Fibroblast of the conjunctiva (primary cell): ENCODE measurements at places on chromosomes 7 and 10.

DNA sequence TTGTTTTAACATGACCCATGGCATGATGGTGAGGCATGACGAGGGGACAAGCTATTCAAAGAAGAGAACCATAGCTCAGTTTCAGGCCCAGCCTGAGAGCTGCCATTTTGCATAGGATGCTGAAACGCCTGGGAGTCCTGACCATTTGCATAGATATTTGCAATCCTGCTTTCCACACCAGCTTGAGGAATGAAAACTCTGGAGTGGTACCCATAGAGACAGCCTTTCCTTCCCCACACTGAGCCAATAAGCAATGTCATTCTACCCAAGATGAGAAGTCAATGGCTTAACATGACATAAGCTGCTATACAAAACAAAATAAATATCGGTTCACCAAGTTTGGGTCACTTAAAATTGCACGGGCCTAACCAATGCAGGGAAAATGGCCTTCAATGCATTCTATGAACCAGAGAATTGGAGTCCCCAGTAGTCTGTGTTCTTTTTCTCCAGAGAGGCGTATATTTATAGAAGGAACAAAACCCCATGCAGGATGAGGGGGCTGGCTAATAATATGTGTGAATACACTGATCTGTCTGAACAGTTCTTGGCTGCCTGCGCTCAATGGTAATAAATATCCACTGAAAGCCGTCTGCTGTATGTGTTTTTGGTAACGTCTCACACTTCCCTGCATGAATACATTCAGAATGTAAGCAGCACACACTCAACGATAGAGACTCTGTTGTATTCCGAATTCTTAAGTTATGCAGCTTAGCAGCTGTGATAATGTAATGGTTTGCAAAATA lies 329.3 kb downstream of the FRMD4A start:
- no peak for DNase-seq

- no peak for DNase-seq
These were observed 27.6 kb upstream of the PIK3AP1 start for GRCh38 chr10:96747734-96748550.

DNA sequence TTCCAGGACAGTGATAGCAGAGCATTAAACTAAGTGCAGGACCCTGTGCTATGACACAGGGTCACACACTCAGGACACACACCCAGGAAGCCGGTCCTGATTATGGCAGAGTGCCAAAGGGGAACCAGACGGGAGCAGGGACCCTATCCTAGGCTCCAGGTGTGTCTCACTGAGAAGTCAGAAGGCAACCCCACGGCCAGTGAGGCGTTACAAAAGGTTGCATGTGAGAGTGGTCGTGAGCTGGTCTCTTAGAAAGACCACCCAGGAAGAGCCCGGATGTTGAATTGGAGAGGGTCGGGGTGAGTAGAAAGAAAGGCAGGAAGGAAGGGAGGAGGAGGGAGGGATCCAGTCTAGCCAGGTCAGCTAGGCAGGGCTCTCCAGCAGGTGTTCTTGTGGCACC lies 31.0 kb downstream of the FRMPD2 start:
- no peak for DNase-seq

GRCh38 chr10:100071529-100071928 lies 10.1 kb downstream of the CPN1 start:
- no peak for DNase-seq

- DNase-seq: no peak
These were observed 80.9 kb downstream of the NT5C2 start for GRCh38 chr10:103111918-103112877.

- DNase-seq: no peak
These were observed 16.3 kb downstream of the CYP2W1 start for GRCh38 chr7:999149-999879.

DNA sequence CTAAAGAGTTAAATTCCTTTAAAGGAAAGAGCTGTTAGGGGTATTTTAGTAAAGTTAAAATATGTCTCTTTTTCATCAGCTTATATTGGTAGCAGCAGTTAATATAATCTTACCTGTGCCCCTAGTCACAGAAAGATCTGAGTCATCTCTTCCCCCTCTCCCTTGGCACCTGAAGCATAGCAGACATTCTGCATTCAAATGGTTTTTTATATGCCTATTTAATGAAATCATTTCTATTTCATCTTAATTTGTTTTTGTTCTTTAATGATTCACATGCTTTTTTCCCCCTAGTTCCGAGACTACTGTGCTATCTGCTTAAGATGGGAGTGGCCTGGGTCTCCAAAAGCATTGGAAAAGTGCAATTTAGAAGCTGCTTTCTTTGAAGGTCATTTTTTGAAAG lies 33.3 kb downstream of the FHIP2A start:
- no peak for DNase-seq

- DNase-seq: peak; percentile 55
These were observed 101.2 kb upstream of the KLF6 start for GRCh38 chr10:3886191-3886590.

DNA sequence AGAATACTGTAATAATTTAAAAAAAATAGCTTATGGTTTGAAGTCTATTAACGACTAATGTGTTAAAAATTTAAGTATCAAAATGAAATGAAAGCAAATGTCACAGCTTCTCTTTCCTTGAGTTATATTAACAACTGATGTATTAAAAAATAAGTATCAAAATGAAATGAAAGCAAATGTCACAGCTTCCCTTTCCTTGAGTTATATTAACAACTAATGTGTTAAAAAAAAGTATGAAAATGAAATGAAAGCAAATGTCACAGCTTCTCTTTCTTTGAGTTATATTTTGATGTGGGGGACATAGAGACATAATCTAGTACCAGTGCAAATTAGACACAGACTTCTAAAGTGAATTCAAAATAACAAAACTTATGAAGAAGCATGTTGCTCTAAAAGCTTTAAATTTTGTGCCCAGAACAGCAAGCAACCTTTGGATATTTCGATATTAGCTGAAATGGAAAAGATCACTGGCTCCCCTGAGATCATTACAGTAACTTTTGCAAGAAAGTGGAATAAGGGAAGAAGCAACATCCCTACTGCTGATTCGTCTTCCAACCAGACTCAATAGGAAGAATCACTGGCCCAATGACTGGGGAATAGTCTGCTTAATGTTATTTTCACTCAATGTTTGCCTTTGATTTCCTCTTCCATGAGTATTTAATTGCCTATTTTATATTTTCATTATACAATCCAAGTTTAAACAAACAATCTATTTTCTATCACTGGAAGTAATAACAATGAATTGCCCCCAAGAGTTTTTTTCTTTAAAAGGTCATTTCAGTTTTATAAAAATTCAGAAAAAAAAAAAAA lies 8.0 kb downstream of the SKAP2 start:
- DNase-seq: no peak

DNA sequence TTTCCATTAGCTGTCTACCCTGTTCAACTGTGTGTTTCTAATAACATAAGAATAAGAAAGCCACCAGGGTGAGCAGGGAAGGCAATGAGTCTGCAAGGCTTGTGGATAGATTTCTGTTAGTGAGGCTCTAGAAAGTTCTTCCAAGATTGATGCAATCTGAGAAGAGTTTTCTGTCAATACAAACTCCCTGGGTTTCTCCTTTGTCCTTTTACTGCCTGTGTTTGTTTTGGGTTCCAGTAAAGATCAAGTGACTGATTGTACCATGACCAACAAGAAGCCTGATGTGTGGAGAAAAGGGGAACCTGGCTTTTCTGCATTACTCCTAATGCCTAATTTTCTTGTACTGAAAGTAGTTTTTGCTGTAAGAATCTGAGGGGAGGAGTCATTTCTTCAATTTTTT lies 139.9 kb downstream of the CFTR start:
- DNase-seq: no peak

DNA sequence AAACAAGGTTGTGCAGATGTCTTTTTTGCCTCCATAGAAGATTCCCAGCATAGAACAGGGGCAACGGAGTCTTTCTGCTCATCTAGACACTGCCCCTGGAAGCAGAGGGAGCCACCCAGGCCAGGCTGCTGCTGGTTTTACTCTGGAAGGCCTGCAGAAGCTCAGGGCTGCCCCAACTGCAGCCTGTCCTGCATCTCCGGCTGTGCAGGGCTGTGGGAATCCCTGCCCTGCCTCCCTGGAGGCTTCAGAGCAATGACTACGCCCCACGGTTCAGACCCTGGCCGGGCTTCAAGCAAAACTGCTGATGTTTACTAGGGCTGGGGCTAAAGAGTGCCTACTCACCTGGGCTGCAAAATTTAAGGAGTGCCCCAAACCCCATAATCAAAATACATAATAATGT lies 43.9 kb downstream of the GHRHR start:
- DNase-seq: no peak

DNA sequence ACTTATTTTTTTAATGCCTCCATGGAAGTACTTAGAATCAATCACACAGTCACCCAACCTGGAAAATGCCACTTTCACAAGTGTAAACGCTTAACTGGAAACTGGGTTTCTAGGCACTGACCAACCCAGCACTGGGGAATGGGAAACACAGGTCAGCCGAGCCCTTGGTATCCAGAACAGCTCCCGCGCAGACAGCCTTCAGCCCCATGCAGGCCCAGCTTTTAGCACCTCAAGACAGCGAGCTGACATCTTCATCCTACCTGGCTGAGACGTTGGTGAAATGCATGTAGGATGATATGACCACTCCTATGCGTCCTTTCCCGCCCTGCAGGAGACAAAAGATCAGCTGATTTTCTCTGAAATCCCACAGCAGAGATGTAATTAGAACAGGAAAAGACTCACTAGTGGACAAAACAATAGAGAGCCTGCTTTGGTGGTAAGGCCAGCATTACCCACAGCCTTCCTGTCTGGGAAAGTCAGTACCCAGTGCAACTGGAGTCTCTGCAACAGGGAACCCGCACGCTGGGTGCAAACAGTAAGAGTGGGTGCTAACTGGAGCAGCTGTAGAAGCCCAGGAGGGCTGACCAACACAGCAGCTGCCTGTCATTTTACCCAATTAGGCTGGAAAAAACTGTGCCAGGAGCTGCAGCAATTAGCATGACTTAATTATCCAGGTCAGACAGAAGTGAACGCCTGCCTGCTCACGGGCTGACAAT lies 153.7 kb downstream of the TNS3 start:
- no peak for DNase-seq

GRCh38 chr7:2670720-2671391 lies 17.1 kb upstream of the AMZ1 start:
- peak; percentile 21 for DNase-seq

DNA sequence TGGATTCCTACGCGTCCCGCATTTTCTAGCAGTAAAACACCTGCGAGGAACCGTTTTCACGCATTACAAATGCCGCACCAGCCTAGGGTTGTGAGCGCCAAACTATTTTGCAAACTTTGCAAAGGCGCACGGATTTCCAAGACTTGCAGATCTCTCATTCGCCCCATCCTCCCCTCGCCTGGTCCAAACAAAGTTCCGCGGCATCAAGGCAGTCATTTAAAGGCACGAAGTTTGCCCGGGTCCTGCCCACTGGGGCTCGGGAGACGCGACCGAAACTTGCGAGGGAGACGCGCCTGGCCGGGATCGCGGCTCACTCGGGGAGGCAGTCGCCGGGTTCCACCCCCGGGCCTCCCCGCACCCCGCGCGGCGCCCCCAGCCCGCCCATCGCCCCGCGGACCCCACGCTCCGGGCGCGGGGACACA lies 613 bp downstream of the USP6NL start:
- DNase-seq: peak; percentile 14

DNA sequence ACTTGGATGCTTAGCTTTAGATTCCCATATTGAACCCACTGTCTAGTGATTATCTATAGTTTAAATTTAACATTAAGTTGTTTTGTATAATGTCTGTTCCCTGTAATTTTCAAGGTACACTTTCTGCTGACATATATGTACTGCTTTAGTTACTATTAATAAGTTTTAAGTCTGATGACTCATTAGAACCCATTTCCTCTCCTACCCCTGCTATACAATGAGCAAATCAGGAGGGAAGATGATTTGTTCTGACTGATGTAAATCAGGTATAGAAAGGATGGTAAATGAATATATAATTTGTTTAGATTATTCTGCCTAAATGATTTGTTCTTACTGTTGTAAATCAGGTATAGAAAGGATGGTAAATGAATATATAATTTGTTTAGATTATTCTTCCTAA lies 691.8 kb downstream of the NXPH1 start:
- DNase-seq: no peak

DNA sequence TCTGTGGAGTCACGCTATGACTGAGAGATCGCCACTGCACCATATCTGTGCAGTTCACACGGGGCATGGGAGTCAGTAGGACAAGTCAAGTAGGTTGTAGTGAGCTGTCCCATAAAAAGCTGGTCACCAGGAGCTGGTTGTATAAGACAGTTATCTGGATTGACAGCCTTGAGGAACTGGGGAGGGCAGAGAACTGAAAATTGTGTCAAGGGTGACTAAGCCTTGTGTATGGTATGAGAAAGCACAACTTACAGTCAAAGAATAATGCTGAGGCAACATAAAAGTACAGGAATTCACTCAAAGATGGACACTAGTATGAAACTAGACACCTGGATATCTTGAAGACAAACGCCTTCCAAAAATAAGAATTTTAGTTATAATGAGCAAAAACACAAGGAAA lies 564.9 kb downstream of the POM121L12 start:
- DNase-seq: no peak

GRCh38 chr10:67783606-67784294 lies 54.2 kb downstream of the DNAJC12 start:
- DNase-seq: no peak

DNA sequence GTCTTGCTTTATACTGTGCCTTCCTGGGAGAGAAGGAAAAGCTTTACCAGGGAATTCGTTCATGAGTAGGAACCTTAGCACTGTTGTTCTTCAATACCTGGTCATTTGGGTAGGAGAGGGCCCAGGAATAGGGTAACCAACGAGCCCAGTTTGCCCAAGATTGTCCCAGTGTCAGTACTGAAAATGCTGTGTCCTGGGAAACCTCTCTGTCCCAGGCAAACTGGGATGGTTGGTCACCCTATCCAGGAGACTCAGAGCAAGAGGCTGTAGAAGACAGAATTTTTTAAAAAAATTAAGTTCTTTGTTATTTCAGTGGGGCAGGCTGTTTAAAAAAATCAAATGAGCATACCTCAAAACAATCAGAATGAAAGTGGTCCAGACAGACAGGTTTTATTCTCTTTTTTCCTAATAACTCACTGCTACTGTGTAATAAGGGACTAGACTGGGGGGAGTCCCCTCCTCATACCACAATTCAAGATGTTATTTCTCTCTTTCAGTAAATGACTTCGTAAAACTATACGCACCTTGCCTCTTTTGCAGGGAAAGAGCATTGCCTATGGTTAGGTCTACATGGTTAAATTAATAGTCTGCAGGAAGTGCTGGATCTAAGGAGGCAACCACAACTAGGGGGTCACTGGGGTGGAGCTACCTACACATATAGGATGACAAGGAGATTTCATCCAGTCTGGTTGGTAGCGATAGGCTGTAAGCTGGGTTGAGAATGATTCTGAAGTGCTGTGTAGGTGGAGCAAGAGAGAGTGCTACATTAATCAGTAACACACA lies 41.1 kb upstream of the FAM133B start:
- no peak for DNase-seq

DNA sequence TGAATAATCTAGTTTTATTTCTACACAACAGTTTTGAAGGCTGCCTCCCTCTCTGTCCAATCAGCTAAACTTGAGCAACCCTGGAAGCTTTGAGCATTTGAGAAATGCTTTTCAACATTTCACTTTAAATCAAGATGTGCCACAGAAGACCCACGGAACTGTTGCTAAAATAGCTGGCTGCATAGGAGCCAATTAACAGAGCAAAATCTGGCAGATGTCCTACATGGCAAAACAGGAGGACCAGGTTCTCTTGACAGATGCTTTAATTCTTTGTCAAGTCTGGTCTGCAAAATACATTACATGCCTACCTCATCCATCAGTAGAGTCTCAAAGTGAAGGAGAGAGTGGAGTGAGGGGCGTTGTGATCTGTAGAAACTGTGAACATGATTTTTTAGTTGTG lies 185.9 kb downstream of the DPY19L1 start:
- DNase-seq: no peak

GRCh38 chr10:77548671-77549070 lies 88.9 kb downstream of the KCNMA1 start:
- DNase-seq: no peak
